Dorsolateral prefrontal cortex (tissue), 122 donors: ENCODE measurements at places on chromosomes 13 and 19. TPM values are rescaled to one million over a fixed set of nuclear protein-coding genes. Genes with fewer than 3 reads are reported as not detected.
A peak's percentile ranks its signal among the peaks of the same experiment; 100 is the strongest.

DNA sequence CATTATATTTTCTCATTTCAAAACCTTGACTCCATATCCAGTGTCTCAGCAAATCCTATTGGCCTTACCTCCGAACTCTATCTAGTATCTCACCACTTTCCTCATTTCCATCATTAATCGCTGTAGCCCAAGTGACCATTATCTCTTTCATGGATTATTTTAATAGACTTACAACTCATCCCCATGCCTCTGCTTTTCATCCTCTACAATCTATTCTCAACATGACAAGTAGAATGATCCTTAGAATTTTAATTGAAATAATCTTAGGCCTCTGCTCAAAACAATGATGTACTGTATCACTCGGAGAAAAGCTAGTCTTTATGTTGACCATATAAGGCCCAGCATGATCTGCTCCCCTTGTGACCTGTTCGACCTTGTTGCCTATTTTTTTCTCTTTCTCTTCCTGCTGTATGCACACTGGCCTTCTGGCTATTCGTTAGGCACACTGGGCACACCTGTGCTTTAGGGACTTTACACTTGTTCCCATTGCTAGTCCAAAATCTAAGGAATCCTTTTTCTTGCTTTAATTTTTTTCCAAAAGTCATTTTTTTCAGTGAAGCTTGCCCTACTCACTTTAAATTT is 21.4 kb downstream of the DNAJC15 start:
- no peak for DNase-seq

GRCh38 chr13:112715715-112716460 is 26.1 kb downstream of the ATP11A start:
- DNase-seq, result peak; percentile 12

The ZNF525 gene
- total RNA-seq, result 9.8 TPM

The RUBCNL gene
- total RNA-seq, result 8.8 TPM

DNA sequence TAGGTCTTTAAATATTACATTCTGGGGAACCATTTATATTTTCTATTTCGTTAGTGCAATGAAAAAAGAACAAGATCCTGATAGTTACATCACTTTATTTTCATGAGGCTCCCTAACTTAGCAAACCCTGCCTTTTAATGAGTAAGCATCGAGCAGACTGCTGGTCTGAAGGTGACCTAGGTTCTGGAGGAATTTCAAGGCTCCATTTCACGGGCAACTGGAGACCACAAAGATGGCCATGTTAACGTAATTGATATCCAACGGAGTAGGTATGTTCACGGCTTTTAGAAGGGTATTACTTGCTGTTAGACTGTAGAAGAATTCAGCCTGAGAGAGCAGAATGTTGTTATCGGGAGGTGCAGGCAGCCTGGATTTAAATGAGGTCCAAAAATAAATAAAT is 1597.6 kb downstream of the EFNB2 start:
- DNase-seq, result no peak

- no peak for DNase-seq
These were observed 29.9 kb upstream of the RNF113B start for GRCh38 chr13:98206946-98207345.

DNA sequence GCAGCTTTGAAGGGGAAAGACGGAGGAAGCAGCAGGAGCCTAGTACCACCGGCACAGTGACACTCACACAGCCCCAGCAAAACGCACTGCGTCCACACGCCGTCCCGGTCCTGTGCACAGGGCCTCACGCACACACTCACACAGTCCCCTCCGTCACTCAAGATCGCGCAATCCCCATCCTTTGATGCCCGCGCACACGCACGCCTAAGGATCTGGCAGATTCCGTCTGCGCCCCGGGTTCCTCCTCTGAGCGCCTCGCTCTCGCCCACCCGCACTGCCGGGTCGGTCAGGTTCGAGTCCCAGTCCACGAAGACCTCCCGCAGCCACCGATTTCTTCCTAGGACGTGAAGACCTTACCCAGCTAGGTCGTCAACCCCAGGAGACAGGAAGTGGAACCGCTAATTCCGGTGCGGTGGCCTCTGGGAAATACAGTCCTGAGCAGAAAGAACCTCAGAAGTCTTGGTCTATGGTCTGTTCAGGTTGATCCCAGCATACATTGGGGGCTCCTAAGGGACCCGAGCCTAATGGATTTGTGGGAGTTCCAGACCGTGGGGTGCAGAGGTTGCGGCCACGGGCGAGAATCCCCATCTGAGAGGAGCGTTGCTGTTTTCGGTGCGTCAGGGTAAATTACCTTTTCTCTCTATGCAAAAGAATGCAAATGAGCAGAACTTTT is at the start of gene ZNF780B:
Gene ZNF780B (minus strand): TSS at position 400 of the 673 bp plus-strand sequence. CDS start 5,899 bp downstream, outside the sequence.
- peak; percentile 93 for DNase-seq
